ENCODE measurements at places on chromosomes 6 and 20. TPM values are rescaled to one million over a fixed set of nuclear protein-coding genes. Genes with fewer than 3 reads are reported as not detected.

Gene RBM24
- total RNA-seq, result 2.7 TPM

Gene MMP24
- 0.98 TPM for total RNA-seq

Gene ADGRB3
- 2.7 TPM for total RNA-seq

Gene SOX18
- 57.2 TPM for total RNA-seq

Gene RING1
- 32.7 TPM for total RNA-seq

GRCh38 chr20:10861090-10861489 lies 187.3 kb upstream of the JAG1 start:
- H3K27ac ChIP-seq, result no peak overlapping the region
- no peaks in the 10 kb centered on the region for H3K27me3 ChIP-seq
- DNase-seq, result no peak
- no peaks in the 10 kb centered on the region for H3K36me3 ChIP-seq
- no peak overlapping the region for H3K4me3 ChIP-seq

DNA sequence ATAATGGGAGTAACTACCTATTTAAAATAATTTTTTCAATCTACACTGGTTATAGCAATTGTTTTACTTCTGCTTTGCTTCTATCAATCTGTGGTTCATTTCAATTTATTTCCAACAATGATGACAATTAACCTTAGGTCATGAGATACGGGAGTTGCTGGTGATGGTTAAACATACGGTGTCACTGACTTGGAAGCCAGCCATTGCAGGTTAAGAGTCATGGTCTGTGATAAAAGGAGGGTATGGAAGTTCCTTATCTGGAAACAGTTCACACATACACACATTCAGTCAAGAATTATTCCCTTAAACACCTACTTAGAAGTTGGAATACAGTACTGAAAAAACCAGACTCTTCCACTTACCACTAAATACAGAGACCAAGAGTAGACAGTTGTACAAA lies 180.0 kb downstream of the KIF16B start:
- no peak for DNase-seq
- no peak overlapping the region for H3K4me3 ChIP-seq
- peaks cover 17% of the 10 kb centered on the region for H3K4me1 ChIP-seq
- H3K36me3 ChIP-seq, result no peaks in the 10 kb centered on the region

GRCh38 chr6:96610019-96610418 lies 47.1 kb downstream of the FHL5 start:
- no peak overlapping the region for H3K4me3 ChIP-seq
- H3K36me3 ChIP-seq, result no peaks in the 10 kb centered on the region
- no peak for DNase-seq
- no peaks in the 10 kb centered on the region for H3K27me3 ChIP-seq
- no peak overlapping the region for H3K27ac ChIP-seq

- H3K4me3 ChIP-seq, result no peak overlapping the region
- DNase-seq, result no peak
- no peak overlapping the region for H3K27ac ChIP-seq
- H3K36me3 ChIP-seq, result no peaks in the 10 kb centered on the region
- H3K4me1 ChIP-seq, result no peaks in the 10 kb centered on the region
Observed at GRCh38 chr6:91171754-91172462, 585.0 kb upstream of the MAP3K7 start.

- H3K27me3 ChIP-seq, result no peaks in the 10 kb centered on the region
- no peak for DNase-seq
- H3K27ac ChIP-seq, result peak overlapping the region; percentile 91
- no peaks in the 10 kb centered on the region for H3K36me3 ChIP-seq
- H3K4me1 ChIP-seq, result peaks cover 44% of the 10 kb centered on the region
Observed at GRCh38 chr6:30570740-30571074, 535 bp upstream of the ABCF1 start.

DNA sequence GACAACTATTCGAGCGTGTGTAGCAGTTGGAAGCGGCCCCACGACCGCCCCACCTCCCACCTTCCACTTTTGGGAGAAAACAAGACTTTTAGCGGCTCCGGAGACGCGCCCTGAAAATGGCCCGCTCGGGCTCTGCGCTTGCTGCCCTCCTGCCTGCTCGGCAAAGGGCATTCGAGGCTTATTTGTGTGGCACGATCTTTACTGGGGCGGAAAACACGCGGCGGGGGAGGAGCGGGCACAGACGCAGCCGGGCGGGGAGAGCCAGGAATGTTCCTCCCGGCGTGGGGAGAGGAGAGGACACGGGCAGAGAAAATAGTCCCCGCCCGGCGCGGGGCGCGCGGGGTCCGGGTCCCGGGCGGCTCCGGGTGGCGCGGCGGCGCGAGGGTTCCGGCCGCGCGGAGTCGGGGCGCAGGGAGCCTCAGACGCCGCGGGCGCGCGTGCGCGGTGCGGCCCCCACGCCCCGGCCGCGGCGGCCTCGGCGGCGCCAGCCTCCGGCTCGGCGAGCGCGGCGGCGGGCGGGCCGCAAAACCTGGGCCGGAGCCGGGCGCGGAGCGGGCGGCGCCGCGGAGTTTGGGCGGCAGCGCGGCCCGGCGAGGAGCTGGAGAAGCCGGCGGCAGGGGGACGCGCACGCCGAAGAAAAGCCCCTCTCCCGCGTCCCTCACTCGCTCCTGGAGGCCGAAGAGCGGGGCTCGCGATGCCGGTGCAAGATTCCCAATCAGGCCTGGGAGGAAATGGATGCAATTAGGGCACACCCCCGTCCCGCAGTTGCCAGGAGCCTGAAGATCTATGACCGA lies 90.0 kb upstream of the ARID1B start:
- no peaks in the 10 kb centered on the region for H3K27me3 ChIP-seq
- no peaks in the 10 kb centered on the region for H3K36me3 ChIP-seq
- H3K4me1 ChIP-seq, result peaks cover 10% of the 10 kb centered on the region
- H3K4me3 ChIP-seq, result peak overlapping the region; percentile 70
- H3K27ac ChIP-seq, result peak overlapping the region; percentile 97
